HFFc6 (cell line): ENCODE measurements at places on chromosomes 7 and 10.

- DNase-seq: no peak
These were observed 128.9 kb downstream of the ZNF438 start for GRCh38 chr10:30902621-30903396.

GRCh38 chr7:27890205-27890849, 150.4 kb downstream of the TAX1BP1 start:
- no peak for DNase-seq

- DNase-seq: no peak
These were observed 757 bp downstream of the ANKIB1 start for GRCh38 chr7:92246360-92247101.

DNA sequence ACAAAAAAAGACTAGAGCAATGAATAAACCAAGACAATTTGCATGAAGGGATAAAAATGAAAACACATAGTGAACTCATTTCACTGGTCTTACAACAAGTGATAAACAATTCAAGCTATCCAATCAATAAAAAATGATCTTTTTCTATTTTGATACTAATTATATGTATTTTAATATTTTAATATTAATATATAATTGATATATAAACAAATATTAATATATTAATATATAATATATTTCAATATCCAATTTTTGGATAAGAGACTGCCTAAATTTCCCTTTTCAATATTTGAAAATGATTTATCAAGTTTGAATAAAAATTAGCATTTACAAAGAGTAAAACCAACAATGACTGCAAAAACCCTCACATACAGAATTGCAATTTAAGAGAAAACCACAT, 317.9 kb downstream of the GPR158 start:
- DNase-seq: no peak

DNA sequence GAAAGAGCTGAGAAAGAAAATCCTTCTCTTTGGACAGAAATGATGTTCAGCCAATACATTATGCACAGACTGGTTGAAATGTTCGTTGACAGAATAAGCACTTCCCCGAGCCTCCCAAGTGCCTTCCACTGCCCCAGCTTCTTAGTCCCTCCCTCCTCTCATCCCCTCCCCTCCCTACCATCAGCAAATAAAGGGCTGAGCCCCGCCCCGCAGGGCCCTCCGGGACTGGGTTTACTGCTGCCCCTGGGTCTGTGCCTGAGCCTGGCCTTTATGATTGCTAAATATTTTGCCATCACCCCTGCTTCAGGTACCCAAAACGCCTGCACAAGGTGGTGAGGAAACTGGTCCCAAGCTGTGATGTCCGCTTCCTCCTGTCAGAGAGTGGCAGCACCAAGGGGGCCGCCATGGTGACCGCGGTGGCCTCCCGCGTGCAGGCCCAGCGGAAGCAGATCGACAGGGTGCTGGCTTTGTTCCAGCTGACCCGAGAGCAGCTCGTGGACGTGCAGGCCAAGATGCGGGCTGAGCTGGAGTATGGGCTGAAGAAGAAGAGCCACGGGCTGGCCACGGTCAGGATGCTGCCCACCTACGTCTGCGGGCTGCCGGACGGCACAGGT, 28.1 kb downstream of the HKDC1 start:
- DNase-seq: no peak

- no peak for DNase-seq
These were observed 73.6 kb downstream of the CYP26A1 start for GRCh38 chr10:93147281-93147680.

DNA sequence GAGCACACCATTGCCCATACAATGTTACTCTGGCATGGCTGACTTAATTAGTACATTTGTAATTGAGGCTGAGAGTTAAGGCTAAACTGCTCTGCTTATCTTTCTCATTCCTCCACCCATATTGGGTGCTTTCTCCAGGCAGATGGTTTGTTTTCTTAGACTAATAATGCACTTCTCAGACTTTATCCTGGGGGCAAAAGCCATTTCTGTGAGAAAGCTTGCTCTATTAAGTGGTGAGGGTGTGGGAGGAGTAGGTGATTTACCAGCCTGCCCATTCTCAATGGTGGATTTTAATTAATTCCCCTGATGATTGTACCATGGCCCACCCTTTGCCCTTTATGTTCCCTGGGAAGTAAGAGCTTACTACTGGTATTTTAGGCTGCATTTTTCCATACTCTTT, 174.8 kb downstream of the FOXP2 start:
- DNase-seq: no peak

- DNase-seq: peak; percentile 90
These were observed at the start of gene HOXA1 for GRCh38 chr7:27095897-27096767. Gene HOXA1 (minus strand): TSS chr7:27096000. CDS start chr7:27095912, 88 bp downstream.

- no peak for DNase-seq
These were observed 45.6 kb downstream of the ADAM12 start for GRCh38 chr10:126342680-126343079.

DNA sequence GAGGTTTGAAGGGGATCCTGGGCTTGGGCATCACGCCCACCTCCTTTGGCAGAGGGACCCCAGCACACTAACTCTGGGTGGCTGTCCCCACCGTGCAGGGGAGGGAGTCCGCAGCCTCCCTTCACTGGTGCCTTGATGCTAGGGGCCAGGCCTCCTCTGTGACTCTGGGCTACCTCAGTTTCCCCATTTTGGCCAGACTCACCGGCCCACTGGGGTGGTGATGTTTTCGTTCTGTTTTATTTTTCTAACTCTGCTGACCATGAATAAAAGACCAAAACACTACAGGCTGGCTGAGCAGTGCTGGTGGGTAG, 503 bp upstream of the TRIP6 start:
- no peak for DNase-seq

- no peak for DNase-seq
These were observed 498 bp upstream of the C10orf53 start for GRCh38 chr10:49678827-49679479.

DNA sequence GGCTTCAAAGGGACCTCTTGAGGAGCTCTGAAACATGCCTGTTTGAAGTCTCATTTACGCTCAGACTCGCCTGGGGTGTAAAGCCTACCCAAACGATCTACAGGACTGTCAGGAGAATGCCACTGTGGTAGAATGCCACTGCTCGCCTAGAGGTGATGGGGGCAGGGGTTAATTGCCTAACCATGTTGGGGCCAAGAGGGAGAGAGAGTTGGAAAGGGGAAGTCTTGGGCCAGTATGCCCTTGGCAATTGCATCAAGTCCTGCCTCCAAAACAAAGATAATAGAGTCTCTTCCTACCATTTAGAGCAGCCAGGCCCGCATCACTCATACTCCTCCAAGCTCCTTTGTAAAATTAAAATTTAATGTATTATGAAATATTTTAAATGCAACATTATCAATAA, 25.2 kb downstream of the CDK1 start:
- DNase-seq: no peak

DNA sequence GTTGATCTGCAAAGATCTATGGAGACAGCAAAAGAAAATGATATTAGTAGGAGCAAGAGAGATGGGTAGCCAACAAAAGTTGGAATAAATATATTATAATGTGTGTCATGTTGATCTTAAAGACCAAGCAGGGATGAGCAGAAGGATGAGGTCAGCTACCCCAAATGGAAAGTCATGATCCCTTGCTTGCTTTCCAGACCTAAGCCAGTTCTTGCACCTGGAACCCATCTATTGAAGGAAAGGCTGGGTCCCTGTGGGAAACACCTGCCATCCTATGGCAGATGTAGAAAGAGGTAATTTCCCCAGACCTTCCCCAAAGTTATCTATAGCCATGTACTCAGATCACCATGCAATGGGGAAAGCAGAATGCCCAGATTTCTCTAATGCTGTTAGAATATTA, 52.5 kb downstream of the LYZL2 start:
- no peak for DNase-seq

DNA sequence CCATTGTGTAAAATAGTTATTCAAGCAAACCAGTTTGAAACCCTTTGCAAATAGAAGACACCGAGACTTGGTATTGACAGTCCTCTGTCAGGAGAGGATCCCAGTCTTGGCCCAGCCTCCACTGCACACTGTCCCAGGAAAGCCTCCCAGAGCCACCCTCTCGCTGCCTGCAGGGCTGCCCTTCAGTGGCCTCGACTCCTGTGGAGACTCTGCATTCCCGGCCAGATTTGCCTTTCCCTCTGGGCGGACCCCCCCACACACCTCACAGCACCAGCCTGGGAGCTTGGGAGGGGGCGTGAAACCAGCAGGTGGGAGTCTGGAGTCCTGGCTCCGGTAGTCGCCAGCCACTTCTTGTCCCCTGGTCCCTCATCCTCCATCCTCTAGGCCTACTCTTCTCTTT, 48.7 kb downstream of the GRK5 start:
- no peak for DNase-seq

DNA sequence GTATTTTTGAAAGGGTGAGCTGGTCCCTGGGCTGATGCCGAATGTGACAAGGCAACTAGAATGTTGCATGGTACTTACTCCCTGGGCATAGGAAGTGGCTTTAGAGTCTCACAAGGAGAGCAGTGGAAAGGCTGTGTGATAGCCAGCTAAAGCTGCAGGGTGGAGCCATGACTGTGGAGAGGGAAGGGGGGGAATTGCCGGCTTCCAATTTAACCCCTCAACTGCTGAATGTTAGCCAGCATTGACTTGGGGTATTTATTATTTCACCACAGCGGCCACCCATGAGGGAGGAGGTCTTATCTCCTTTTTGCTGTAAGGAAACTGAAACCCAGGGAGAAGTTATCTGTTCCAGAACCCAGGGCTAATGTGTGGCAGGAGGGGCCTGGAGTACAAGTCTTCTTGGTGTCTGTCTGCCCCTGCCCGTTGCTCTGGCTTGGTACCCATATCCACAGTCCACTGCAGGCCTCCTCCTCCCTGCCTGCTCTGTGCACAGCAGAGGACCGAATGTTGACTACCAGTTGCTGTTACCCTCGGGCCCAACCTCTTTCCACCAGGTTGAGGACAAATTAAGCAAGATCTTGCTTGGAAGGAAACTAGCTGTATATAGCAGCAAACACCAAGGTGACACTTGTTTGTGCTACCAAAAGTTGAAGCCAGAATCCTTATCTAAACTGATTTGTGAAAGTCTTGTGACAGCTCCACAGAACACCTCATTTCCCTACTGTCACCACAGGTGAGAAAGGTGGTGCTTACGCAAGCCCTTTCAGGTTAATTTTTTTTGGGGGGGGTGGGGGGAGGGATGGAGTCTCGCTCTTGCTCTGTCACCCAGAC, 37.6 kb downstream of the WBP1L start:
- no peak for DNase-seq

GRCh38 chr10:49572594-49573114, 33.7 kb upstream of the ERCC6 start:
- no peak for DNase-seq

DNA sequence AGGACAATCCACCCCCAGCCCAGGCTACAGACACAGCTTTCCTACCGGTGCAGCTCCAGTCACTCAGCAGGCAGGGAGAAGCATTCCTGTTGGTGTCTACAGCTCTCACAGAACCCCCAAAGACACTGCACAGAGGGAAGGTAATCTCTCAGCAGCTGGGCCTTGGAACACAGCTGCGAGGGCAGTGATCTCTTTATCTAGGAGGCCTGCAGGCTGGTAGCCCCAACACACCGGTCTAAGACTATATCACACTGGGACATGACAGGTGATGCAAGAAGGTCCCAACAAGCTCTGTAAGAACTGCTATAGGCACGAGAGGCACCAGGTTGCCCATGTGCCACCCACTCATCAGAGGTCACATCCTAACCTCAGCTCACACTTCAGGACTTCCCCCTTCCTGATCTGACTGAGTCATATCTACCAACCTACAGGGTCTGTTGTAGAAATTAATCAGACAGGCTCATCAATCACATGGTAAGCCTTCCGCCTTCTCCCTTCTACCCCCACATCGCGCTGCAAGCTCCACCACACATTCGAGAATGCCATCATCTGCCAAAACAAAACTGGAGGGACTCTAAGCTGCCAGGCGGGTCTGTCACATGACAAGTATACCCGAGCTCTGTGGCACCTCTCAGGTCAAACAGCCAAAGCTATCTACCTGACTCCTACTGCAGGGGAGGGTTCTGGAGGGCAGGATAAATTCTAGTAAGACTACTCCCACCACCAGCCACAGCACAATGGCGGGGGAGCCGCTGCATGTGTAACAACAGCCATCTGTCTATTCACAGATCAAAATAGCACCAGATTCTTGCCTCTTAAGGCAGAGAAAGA, 26.1 kb downstream of the FAM53B start:
- no peak for DNase-seq

- DNase-seq: no peak
These were observed 77.3 kb downstream of the CDC14C start for GRCh38 chr7:49001610-49002033.

DNA sequence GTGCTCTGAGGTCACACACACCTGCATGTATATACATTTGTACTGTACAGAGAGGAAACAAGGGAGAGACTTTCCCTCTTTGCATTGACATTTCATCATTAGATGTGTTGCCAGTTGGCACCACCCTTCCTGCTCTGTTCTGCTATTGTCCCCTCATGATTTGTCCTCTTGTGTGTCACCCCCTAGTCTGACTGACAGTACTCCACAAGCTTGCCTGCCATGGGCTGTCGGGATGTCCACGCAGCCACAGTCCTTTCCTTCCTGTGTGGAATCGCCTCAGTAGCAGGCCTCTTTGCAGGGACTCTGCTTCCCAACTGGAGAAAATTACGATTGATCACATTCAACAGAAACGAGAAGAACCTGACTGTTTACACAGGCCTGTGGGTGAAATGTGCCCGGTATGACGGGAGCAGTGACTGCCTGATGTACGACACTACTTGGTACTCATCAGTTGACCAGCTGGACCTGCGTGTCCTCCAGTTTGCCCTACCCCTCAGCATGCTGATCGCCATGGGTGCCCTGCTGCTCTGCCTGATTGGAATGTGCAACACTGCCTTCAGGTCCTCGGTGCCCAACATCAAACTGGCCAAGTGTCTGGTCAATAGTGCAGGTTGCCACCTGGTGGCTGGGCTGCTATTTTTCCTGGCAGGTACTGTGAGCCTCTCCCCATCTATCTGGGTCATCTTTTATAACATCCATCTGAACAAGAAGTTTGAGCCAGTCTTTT, 9.4 kb downstream of the CLDN12 start:
- peak; percentile 6 for DNase-seq

DNA sequence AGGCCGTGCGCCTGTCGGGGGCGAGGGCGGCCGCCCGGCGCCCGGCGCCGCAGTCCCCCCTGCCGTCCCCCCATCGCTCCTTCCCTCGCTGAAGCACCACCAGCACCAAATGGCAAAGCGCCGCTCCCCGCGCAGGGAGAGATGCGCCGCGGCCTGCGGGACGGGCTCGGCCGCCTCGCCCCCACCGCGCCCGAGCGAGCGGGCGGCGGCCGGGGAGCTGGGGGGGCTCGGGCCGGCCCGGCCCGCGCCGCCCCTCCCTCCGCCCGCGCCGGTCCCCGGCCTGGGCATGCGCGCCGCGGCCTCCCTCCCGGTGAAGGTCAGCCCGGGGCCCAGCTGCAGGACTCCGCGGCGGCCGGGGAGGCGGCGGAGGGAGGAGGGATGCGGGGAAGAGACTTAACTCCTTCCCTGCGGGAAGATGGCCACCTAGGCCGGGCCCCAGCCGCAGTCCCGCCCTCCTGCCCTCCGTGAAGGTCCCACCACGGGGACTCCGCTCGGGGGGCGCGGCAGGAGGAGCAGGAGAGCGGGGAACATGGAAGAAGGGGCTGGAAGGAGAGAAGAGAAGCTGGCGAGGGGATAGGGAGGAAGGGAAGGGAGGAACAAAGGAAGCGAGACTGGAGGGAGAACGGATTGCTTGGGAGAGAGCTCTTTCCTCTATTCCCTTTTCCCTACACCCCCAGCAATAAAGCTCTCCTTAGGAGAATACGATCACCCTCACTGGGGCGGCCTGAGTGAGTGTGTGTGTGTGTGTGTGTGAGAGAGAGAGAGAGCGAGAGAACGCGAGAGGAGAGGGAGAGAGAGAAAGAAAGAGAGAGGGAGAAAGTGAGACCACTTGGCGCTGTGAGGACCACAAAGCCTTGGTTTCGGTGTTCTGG, 3.4 kb upstream of the SMARCD3 start:
- DNase-seq: peak; percentile 58

- peak; percentile 27 for DNase-seq
These were observed 85.5 kb downstream of the TBXAS1 start for GRCh38 chr7:139914306-139915267.

GRCh38 chr10:49758249-49758930, 3.7 kb downstream of the OGDHL start:
- no peak for DNase-seq
